NB4 (cell line): ENCODE measurements at places on chromosomes 4 and X.

DNA sequence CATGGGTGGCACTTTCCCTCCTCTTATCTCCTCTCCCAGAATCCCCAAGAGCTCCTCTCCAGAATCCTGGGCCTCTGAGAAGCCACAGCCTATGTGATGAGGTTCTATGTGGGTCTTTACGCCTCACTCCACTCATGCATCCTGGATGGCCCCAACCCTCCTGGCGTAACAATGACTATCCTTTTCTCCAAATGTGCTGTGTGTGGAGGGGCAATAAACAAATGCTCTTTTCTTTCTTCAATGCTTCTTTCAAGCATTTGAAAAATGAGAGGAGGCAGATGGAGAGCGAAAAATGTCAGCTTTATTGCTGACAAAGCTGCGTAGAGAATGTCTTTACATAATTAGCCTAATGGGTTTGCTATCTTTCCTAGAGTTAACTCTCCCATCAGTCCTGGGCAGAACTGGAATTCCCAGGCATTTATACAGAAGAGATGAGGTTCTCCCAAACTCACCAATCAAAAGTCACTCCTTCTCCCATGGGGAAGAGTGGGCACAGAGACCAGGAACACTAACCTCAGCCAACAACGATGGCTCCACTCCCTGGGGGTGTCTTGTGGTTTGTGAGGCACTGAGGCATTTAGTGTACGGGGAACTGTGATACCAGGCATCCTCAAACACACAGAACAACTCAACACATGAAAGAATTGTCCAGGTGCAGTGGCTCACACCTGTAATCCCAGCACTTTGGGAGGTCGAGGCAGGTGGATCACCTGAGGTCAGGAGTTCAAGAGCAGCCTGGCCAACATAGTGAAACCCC lies 118.9 kb upstream of the SLC34A2 start:
- no peak for DNase-seq

- DNase-seq, result no peak
Measured at GRCh38 chr4:93216646-93217045, 611.9 kb upstream of the ATOH1 start.

GRCh38 chr4:183959319-183960045 lies 54.4 kb downstream of the STOX2 start:
- DNase-seq, result no peak

DNA sequence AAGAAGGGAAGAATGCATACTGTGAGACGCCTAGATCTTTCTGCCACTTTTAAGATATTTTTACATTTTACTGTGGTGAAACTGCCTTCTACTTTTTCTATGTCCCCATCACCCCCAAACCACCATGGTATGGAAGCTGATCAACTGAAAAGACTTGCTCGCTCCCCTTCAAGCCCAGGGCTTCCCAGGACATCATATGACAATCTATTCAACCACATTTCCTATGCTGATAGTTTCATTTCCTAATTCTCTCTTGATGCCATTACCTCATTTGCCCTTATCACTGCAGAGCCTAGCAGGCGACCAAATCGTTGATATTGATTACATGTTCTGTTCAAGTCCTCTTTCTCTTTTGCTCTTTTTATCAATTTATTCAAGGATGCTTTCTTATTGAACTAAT lies 40.1 kb upstream of the KLHL34 start:
- DNase-seq, result peak; percentile 0

DNA sequence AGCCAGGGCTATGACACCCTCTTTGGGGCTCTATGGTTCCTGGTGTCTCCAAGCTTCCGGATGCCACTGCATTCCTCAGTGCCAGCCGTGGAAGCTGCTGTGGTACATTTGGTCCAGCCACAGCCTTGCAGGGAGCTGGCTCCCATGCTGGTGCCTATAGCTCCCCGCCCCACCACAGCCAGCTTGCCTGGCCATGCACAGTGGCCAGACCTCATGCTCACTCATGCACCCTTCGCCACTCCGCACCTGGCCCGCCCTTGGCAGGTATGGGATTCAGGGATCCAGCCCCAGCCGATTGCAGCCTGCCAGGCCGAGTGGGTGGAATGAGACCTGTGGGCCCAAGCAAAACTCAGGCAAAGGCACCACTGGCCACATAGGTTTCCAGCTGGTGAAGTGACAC lies 354.8 kb downstream of the GRIA2 start:
- DNase-seq, result no peak

- DNase-seq, result no peak
Measured at GRCh38 chr4:180840142-180840541, 1403.1 kb upstream of the TENM3 start.

GRCh38 chrX:120749141-120749846 lies 119.4 kb upstream of the C1GALT1C1 start:
- DNase-seq, result peak; percentile 51

GRCh38 chrX:134484039-134484438 lies 24.1 kb downstream of the HPRT1 start:
- DNase-seq, result peak; percentile 59

- no peak for DNase-seq
Measured at GRCh38 chr4:138275963-138276621, 33.9 kb upstream of the SLC7A11 start.

- DNase-seq, result no peak
Measured at GRCh38 chr4:141098163-141098562, 35.1 kb downstream of the RNF150 start.

- no peak for DNase-seq
Measured at GRCh38 chr4:105246712-105247111, 100.0 kb downstream of the TET2 start.

GRCh38 chr4:7195546-7196287 lies 3.4 kb downstream of the SORCS2 start:
- no peak for DNase-seq

GRCh38 chr4:1792832-1793495 lies at the start of gene FGFR3:
TSS of gene FGFR3 (plus strand) at chr4:1793293. CDS start at chr4:1793935, 642 bp downstream.
- peak; percentile 51 for DNase-seq

GRCh38 chrX:50407976-50408375 lies 62.6 kb downstream of the DGKK start:
- no peak for DNase-seq

DNA sequence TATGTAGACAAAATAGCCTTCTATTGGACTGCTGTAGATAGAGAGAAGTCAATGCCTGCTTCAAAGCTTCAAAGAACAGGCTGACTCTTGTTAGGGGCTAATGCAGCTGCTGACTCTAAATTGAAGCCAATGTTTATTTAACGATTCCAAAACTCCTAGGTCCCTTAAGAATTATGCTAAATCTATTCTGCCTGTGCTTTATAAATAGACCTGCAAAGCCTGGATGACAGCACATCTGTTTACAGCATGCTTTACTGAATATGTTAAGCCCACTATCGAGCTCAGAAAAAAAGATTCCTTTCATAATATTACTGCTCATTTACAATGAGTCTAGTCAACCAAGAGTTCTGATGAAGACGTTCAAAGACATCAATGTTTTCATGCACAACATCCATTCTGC lies 54.8 kb upstream of the RBMXL3 start:
- DNase-seq, result no peak

- DNase-seq, result no peak
Measured at GRCh38 chr4:98260047-98260578, 1.1 kb upstream of the RAP1GDS1 start.

- no peak for DNase-seq
Measured at GRCh38 chr4:37732526-37733186, 46.5 kb upstream of the RELL1 start.

DNA sequence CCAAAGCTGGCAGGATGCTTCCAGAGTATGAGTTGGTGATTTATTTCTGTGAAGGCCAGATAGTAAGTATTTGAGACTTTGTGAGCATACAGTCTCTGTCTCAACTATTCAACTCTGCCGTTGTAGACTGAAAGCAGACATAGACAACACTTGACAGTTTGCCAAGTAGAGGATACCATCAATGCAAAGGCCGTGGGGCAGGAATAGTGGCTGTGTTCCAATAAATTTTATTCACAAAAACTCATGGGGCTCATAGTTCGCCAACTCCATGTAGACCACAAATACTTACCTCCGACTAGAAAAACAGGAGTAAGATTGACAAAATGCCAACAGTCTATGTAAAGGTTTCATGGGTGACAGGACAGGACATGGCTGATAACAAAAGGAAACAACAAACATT lies 3.7 kb upstream of the PIR start:
- DNase-seq, result no peak

- DNase-seq, result no peak
Measured at GRCh38 chr4:150578745-150579501, 3.0 kb upstream of the MAB21L2 start.

- no peak for DNase-seq
Measured at GRCh38 chr4:26369581-26369980, 48.8 kb downstream of the RBPJ start.

- DNase-seq, result peak; percentile 3
Measured at GRCh38 chrX:79146640-79147390, 2.3 kb downstream of the GPR174 start.

DNA sequence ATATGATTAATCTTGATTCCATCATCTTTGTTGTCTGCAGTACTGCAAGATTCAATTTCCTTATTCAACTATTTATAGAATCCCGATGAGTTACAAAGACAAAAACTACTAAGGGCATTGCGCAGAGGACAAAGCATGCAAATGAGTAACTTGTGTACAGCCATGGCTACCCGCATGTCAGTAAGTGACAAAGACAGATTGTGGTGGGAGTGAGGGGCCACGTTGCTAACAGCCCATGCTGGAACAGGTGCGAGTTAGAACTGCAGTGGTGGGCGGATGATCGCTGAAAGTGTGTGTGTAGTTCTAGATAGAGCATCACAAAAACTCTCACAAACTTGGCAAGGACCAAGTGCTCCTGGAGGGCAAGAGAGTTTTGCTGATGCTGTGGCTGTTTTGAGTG lies 49.5 kb downstream of the ACOX3 start:
- no peak for DNase-seq

- no peak for DNase-seq
Measured at GRCh38 chrX:118423558-118423957, 72.1 kb upstream of the DOCK11 start.

GRCh38 chr4:93879919-93880318 lies 51.4 kb downstream of the ATOH1 start:
- DNase-seq, result no peak

- DNase-seq, result no peak
Measured at GRCh38 chr4:163331629-163332376, 593 bp downstream of the NPY1R start.

DNA sequence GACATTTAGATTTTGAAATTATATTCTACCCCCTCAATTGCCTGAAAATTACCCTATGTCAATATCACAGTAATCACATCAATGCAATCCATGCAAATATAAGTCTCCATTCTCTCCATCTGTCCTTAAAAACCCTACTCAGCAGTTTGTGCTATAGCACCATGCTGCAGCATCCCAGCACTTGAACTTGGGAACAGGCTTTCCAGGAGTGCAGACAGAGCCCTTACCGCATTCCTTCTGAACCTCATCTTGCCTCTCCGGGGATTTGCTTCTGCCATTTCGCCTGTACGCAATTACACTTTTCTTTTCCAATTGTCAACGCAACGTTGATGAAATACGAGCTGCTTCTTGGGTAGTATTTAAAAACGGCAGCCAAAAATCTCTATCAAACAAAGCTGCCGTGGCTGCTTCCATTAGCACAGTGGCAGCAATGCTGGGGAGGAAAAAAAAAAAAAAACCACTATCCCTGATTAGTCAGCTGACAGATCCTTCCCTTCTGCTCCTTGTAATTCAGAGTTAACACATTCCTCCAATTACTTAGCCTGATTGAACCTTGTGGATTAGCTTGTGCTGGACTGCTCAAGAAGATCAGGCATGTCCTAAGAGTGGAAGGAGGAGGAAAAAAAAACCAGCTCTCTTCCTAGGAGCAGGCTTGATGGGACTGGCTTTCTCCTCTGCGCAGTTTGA lies 65.6 kb downstream of the MCF2 start:
- DNase-seq, result no peak

DNA sequence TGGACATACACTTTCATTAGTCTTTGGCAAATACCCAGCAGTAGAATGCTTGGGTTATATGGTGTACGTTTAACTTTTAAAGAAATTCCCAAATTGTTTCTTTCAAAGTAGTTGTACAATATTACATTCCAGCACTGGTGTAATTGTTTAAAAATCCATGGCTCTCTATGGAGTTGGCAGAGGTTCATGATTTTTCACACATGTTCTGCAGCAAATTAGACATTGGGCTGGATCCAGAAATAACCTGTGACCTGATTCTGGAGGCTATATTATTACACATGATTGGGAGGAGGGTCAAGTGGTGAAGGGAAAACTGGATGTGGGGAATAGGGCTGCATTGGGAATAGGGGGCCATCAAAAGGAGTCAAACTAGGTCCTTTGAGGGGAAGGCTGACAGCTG lies 41.9 kb downstream of the MAMLD1 start:
- no peak for DNase-seq

GRCh38 chr4:39406763-39407583 lies at the start of gene KLB:
TSS of gene KLB (plus strand) at chr4:39406930. CDS start at chr4:39406950, 20 bp downstream.
- no peak for DNase-seq

GRCh38 chr4:181213551-181213950 lies 1029.7 kb upstream of the TENM3 start:
- DNase-seq, result no peak

GRCh38 chr4:48127231-48127630 lies 6.8 kb downstream of the TXK start:
- no peak for DNase-seq

- DNase-seq, result no peak
Measured at GRCh38 chr4:110638089-110638746, 15.3 kb upstream of the PITX2 start.

GRCh38 chr4:81818385-81818920 lies 346.7 kb upstream of the RASGEF1B start:
- DNase-seq, result no peak

- no peak for DNase-seq
Measured at GRCh38 chrX:132953354-132953753, 5.1 kb downstream of the HS6ST2 start.

DNA sequence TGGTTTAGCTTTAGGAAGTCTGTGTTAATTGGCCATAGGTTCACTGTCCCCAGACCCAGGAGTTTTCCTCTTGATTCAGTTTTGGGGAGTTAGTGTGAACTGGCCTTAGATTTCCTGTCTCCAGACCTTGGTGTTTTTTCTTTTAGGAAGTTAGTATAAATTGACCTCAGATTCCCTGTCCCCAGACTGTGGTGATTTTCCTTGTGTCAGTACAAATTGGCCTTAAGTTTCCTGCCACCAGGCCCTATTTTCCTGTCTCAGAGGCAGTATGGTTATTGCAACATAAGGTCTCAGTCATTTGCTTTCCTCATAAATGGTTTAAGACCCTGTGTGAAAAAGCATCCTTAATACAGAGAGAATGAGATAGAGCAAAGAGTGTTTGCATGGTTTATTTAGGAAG lies 595.8 kb downstream of the NLGN4X start:
- DNase-seq, result no peak

- DNase-seq, result no peak
Measured at GRCh38 chrX:145506214-145506613, 258.9 kb downstream of the SPANXN1 start.

DNA sequence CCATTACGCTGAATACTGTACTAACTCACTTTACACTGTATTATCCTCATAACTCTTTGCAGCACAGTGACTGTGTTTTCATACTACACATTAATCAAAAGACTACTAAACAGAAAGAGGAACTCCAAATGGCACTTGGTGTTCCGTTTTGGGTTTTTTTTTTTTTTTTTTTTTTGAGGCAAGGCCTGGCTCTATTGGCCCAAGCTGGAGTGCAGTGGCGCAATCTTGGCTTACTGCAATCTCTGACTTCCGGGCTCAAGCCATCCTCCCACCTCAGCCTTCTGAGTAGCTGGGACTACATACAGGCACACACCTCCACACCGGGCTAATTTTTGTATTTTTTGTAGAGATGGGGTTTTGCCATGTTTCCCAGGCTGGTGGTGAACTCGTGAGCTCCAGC lies 10.7 kb downstream of the KLHL8 start:
- DNase-seq, result peak; percentile 92
